ENCODE measurements at places on chromosomes 6 and 20.

DNA sequence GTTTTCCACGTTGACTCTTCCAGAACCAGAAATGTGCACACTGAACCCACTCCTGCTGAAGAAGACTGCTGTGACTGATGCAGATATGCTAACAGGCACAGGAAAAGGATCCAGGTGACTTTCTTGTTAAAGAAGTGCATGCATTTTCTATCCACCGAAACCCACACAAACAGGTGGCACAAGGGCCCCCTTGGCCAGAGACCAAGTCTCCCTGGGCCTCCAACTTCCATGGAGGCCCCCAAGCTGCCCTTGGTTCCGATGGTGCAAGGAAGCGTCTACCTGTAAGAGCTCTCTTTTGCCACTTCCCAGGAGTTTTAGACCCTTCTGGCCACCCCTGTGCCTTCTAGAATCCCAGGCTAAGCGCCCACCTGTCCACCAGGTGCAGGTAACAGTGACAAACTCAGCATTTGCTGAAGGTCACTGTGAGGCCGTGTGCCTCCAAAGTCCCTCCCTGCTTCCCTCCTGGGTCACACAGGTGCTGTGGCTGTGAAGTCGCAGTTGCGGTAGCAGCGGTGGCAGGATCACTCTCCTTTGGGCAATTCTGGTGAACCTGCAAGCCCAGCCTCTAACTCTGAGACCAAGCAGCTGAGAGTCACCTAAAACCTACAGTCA, 134.8 kb downstream of the PXDC1 start:
- no peak for DNase-seq

DNA sequence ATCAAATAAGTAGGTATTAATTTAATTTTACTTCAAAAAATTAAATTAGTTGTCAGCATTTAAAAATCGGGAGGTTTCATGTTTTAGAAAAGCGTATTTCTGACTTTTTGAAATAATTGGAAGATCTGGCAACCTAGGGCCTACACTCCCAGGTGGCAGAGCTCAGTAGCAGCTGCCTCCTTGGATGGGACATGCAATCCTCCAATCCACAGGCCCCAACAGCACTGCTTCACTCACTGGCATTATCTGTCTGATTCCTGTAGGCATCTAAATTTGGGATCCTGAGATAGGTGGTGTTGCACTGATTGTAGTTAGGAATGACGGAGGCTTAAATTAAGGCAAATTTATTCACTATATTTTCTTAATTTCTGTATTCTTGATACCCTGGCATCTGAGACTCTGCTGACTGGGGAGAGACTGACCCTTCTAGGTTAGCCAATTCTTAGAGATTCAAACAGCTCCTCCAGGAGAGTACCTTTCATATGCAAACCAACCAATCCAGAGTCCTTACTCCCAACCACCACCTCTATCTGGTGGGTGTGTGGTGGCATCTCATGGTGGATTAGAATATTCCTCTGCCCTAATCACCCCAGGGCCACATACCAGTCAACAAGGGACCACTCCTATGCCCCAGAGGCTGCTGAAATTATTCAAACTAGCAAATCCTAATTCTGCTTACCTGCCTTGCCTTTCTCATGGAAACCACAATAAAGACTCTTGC, 146.6 kb upstream of the GLP1R start:
- no peak for DNase-seq

DNA sequence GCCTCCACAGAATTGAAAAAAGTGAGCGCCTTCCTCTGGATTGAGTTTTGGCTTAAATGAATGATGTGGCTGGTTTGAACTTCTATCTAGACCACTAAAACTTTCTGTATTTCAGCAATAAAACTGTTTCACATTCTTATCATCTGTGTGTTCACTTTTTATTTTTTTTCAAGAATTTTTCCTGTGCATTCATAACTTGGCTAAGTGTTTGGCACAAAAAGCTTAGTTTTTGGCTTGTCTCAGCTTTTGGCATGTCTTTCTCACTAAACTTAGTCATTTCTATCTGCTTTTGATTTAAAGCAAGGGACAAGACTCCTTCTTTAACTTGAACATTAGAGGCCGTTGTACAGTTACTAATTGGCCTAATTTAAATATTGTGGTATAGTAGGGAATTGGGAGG, 1015.1 kb downstream of the EPHA7 start:
- DNase-seq: peak; percentile 38

DNA sequence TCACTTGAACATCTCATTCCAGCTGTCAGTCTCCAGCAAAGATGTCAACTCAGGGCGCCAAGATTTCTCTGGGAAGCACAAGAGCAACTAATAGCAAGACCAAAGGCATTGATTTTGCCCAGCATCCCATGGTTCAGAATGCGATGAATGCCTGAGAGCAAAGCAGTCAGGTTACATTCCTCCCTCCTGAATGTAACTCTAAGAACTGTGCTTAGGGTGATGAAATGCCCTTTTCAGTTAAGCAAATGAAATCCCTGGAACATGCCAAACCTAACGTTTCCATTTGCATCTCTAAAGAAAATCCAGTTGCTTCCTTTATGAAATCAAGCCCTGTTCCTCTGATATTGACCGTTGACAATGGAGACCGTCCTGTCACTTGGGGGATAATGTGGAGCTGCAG, 224.0 kb upstream of the PLN start:
- no peak for DNase-seq

GRCh38 chr6:40986364-40986763, 52.7 kb downstream of the UNC5CL start:
- DNase-seq: peak; percentile 16

GRCh38 chr6:87274660-87275274, 47.6 kb upstream of the SMIM8 start:
- DNase-seq: peak; percentile 76

DNA sequence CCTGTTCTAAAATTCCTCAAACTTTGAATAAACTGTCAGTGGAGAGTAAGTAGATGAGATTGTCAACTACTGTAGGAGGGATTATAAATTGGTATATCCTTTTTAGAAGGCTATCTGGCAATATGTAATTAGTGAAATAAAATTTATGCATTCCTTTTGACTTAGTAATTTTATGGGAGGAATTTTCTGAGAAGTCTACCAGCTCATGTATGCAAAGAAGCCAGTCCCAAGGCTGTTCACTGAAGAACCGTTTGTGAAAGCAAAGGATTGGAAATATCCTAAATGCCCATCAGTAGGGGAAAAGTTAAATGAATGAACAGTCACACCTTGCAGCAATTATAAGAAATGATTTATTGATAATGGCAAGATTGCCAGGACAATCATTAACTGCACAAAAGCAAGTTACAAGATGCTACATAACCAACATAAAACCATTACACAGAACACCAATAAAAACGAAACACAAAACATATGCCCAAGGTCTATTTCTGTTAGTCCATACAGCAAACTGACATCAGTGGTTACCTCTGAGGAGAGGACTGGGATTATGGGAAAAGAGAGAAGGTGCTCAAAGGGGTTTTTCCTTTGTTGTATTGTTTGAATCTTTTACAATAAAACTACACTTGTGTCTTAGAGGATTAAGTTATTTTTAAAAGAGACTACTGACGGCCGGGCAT, 4.6 kb upstream of the DSTN start:
- peak; percentile 65 for DNase-seq

GRCh38 chr6:25016014-25016720, 80.4 kb upstream of the RIPOR2 start:
- peak; percentile 60 for DNase-seq

- no peak for DNase-seq
These were observed 71.2 kb upstream of the NAA20 start for GRCh38 chr20:19945732-19946670.

DNA sequence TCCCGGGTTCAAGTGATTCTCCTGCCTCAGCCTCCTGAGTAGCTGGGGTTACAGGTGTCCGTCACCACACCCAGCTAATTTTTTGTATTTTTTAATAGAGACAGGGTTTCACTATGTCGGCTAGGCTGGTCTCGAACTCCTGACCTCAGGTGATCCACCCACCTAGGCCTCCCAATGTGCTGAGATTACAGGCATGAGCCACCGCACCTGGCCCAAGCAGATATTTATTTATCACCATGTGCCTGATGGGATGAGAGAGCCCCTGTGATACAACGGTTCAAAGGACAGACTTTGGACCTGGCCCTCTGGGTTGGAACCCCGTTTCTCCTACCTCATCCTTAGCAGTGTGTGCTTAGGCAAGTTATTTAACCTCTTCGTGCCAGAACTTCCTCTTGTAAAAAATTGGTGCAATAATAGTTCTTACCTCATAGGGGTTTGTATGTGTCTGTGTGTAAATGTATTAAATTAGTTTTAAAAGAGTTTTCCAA, 19.2 kb upstream of the STK38 start:
- no peak for DNase-seq

DNA sequence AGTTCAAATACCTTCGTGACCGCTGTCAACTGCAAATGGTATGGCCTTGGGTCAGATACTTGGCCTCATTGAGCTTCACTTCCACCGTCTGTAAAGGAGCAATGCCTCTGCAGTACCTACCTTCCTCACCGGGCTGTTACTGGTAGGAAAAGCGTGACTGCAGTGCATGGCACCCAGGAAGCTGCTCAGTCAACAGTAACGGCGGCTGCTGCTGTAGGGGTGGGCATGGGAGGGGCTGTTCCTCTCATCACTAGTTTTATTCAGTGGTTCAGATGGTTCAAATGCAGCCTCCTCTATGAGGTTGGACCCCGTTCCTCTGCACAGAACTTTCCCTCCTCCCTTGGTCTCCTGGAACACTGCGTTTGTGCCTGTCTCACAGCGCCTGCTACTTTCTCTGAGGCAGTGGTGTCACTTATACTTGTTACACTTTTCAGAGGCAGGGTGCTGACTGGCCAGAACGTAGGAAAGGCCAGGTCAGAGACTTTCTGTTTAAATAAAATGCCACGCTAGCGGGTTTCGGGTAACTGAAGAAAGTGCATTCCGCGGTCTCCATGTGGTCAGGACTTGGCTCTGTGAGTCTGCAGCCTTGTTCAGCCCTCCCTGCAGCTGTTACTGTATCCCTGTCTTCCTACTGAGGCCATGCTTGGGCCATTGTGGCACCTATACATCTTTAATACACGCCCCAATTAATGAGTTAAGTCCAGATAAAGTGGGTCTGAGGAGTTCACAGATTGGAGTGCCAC, 279.6 kb downstream of the NRN1 start:
- no peak for DNase-seq

DNA sequence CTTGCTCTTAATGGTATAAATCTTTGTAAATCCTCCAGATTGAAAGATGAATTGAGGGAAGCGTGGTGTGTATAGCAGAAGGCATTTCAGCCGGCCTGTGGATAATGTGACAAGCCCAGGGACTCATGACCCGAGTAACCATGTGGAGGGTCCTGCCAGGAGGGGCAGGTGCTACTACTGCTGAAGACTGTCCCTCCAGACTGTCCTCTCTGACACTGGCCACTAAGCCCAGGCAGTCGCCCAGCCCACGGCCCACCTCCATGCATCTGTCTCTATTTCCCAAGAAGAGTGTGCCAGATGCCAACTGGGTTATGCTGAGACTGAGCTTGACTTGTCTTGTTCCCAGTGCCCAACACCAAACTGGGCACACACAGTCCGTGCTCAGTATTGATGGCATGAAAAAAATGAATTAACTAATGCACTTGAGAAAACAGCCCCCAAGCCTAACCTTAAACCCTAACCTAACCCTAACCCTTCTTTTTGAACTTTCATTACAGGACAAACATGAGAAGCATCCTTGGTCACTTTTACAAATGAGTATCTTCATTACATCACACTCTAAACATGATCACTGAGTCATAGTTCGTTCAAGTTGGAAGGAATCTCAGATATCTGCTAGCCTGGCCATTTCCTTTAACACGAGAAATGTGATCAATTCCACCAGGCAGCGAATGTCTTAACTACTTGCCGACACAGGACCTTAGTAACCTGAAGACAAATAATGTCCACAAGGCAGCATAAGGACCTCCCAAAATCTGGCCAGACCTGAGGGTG, 182.2 kb upstream of the RREB1 start:
- DNase-seq: peak; percentile 16

GRCh38 chr6:122751326-122751725, 28.2 kb upstream of the FABP7 start:
- DNase-seq: no peak

- DNase-seq: peak; percentile 89
These were observed 313.3 kb downstream of the RNGTT start for GRCh38 chr6:88650029-88650619.

GRCh38 chr20:53599378-53599777, 5.7 kb upstream of the ZNF217 start:
- no peak for DNase-seq

DNA sequence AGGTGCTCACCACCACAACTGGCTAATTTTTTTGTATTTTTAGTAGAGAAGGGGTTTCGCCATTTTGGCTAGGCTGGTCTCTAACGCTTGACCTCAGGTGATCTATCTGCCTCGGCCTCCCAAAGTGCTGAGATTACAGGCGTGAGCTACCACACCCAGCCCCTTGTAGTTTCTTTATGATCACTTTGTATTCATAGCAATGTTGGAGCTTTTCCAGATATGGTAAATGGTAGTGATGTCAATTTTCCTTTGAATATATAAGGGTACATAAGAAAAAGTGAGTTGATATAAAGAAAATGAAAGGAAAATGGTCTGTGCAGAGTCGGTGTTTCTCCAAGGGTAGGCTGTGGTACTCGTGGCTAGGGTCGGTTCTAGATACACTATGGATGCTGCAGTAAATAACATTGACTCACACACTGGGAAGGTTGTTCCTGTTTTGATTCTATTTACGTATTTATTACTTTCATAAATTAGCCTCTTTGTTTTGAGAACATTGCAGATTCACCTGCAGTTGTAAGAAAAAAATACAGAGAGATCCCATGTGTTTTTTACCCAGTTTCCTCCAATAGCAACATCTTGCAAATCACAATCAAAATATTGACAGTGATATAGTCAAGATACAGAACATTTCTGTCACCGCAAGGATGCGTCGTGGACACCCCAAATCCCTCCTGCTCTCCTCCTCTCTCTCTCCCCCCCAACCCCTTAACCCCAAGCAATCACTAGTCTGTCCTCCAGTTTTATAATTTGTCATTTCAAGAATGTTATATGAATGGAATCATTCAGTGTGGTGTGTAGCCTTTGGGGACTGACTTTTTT, 2.5 kb downstream of the ZNF831 start:
- no peak for DNase-seq

GRCh38 chr6:80465513-80465912, 359.0 kb downstream of the BCKDHB start:
- no peak for DNase-seq

GRCh38 chr6:1514078-1514477, 95.6 kb upstream of the FOXC1 start:
- DNase-seq: no peak

DNA sequence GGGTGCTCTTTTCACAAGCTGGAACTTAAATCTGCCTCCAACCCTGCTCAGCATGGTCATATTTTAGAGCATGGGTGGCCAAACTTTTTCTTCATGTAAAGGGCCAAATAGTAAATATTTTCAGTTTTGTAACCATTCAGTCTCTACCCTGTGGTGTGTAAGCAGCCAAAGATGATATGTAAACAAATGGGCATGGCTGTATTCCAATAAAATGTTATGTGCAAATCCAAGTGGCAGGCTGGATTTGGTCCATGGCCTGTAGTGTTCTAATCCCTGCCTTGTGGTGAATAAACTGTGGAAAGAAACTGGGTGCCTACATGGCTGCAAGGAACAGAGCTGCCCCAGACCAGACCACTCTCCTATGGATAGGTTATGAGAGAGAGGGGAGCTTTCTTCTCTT, 32.7 kb downstream of the OGFRL1 start:
- no peak for DNase-seq

GRCh38 chr6:37663019-37663810, 34.5 kb downstream of the MDGA1 start:
- DNase-seq: peak; percentile 75

Measured in AG10803 (cell line).